ENCODE measurements at places on chromosomes 3 and 15.

- no peaks in the 10 kb centered on the region for H3K36me3 ChIP-seq
- H3K4me3 ChIP-seq: no peak overlapping the region
- DNase-seq: no peak
- no peaks in the 10 kb centered on the region for H3K4me1 ChIP-seq
Measured at GRCh38 chr3:172581757-172582166, 58.5 kb upstream of the TNFSF10 start.

GRCh38 chr15:78347586-78348543 is 7.7 kb downstream of the CRABP1 start:
- no peak overlapping the region for H3K4me3 ChIP-seq
- H3K4me1 ChIP-seq: no peaks in the 10 kb centered on the region
- H3K27me3 ChIP-seq: no peaks in the 10 kb centered on the region
- H3K27ac ChIP-seq: no peak overlapping the region
- no peak for DNase-seq
- H3K36me3 ChIP-seq: peaks cover 24% of the 10 kb centered on the region

DNA sequence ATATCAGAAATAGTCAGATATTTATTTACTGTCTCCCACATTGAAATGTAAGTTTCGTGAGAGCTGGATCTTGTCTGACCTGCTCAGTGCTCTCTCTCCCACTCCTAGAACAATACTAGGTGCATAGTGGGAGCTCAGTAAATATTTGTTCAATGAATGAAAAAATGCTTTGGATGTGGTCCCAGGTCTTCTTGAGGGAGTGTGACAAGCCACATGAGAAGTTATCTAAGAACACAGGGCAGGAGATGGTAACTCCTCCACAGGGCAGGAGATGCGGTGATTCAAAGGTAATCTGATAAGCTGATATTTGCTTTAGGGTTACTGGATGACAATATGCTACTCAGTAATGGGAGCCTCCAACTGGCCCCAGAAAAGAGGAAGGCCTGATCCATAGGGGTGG is 25.8 kb upstream of the PLA2G4E start:
- DNase-seq: no peak
- no peaks in the 10 kb centered on the region for H3K27me3 ChIP-seq
- H3K4me1 ChIP-seq: no peaks in the 10 kb centered on the region
- no peak overlapping the region for H3K4me3 ChIP-seq
- no peaks in the 10 kb centered on the region for H3K36me3 ChIP-seq

DNA sequence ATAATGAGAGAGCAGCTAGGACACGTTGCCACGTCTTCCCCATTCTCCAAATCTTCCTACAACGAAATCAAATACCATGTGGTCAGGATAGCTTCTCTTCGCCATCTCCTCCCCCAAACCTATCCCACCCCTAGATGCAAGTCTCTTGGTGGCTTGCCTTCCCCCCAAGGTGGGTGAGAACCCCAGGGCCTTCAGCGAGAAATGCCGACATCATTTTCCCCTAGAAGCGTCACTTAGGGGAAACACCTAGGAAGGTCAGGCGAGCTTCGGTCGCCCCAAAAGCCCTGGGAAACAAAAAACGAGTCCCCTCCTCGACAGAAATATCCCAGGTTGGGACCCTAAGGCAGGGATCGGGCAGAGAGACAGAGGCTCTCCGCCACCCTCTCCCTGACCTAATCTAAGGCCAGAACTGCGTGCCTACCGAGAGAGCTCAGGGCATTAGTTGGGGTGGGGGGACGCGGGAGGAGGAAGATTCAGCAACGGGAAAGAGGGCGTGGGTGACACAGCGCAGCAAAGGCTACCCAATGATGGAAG is 502 bp downstream of the DPH3 start:
- peaks cover 7% of the 10 kb centered on the region for H3K4me1 ChIP-seq
- H3K27me3 ChIP-seq: no peaks in the 10 kb centered on the region
- peak overlapping the region; percentile 92 for H3K4me3 ChIP-seq
- DNase-seq: no peak
- peak overlapping the region; percentile 79 for H3K27ac ChIP-seq

DNA sequence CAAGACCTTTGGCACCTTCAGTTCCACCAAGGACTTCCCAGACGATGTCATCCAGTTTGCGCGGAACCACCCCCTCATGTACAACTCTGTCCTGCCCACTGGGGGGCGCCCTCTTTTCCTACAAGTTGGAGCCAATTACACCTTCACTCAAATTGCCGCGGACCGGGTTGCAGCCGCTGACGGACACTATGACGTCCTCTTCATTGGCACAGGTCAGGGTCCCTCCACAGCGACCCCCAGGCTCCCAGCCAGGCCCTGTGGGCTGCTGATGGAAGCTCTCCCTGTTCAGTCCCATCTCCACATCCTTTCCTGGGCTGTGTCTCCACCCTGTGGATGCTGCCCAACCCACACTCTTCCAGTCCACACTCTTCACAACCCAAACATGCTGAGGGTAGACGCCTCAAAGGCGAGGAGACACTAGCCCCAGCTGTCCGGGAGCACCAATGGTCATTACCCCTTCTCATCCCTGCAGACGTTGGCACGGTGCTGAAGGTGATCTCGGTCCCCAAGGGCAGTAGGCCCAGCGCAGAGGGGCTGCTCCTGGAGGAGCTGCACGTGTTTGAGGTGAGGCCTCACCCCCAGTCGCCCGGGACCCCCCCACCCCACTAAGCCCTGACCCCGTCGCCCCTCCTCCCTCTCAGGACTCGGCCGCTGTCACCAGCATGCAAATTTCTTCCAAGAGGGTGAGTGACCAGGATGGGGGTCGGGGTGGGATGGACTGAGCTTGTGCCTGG is 4.3 kb upstream of the LSMEM2 start:
- H3K4me3 ChIP-seq: peak overlapping the region; percentile 63
- DNase-seq: peak; percentile 96
- no peak overlapping the region for H3K27ac ChIP-seq
- peaks cover 4% of the 10 kb centered on the region for H3K4me1 ChIP-seq

DNA sequence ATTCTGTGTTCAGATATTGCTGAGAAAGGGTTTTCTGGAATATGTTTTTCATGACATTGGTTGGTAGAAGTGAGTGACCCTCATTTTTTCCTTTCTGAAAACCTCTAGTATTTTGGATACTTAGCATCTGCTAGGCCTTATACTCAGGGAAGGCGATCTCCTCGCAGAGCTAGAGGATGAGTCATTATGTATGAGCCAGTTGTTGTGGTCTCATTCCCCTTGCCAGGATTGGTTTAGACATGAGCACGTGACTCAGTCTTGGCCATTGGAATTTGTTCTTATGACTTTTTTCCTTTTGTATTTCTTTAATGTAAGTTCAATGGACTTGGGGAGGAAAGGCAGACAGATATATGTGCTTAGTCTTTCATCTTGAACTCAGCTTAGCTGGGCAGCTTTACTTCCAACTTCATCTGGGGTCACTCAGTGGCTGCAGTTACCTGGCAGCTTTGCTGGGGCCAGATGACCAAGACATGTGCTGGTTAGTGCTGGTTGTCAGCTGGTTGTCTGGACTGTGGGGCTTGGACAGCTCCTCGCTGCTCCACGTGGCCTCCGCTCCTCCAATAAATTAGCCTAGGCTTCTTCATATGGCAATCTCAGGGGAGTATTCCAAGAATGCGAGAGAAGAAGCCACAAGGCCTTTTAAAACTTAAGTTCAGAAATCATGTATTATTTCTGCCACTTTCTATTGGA is 207.5 kb downstream of the IL20RB start:
- peaks cover 19% of the 10 kb centered on the region for H3K4me1 ChIP-seq
- no peaks in the 10 kb centered on the region for H3K27me3 ChIP-seq
- no peak overlapping the region for H3K4me3 ChIP-seq
- H3K27ac ChIP-seq: no peak overlapping the region

GRCh38 chr3:142087676-142088075 is 61.7 kb downstream of the TFDP2 start:
- no peak for DNase-seq
- no peak overlapping the region for H3K4me3 ChIP-seq
- no peaks in the 10 kb centered on the region for H3K36me3 ChIP-seq
- H3K4me1 ChIP-seq: no peaks in the 10 kb centered on the region
- H3K27ac ChIP-seq: no peak overlapping the region

GRCh38 chr15:88389120-88389519 is 78.1 kb downstream of the MRPL46 start:
- DNase-seq: peak; percentile 18
- no peaks in the 10 kb centered on the region for H3K4me1 ChIP-seq
- no peaks in the 10 kb centered on the region for H3K36me3 ChIP-seq
- H3K4me3 ChIP-seq: no peak overlapping the region

- H3K27me3 ChIP-seq: peaks cover 98% of the 10 kb centered on the region
- no peak overlapping the region for H3K4me3 ChIP-seq
- no peak overlapping the region for H3K27ac ChIP-seq
- H3K36me3 ChIP-seq: peaks cover 5% of the 10 kb centered on the region
- H3K4me1 ChIP-seq: peaks cover 24% of the 10 kb centered on the region
- DNase-seq: no peak
Measured at GRCh38 chr15:89383365-89384175, 48.9 kb upstream of the POLG start.

DNA sequence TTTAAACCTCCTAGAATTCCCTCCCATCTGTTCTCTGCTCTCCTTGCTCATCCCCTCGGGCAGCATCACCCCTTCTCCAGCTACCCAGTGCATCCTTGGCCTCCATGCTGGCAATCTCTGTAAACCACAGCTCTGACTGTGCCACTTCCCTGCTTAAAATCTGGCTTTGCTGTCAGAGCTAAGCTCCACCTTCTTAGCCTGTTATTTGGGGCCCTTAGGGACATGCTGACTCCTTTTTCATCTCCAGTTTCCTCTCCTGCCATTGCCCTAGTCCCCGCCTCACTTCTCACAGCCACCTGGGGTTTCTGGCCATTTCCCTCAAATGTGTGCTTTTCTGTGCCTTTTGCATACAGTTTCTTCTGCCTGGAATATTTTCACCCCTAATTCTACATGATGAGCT is 5.7 kb downstream of the SLC6A20 start:
- no peak for DNase-seq
- H3K4me1 ChIP-seq: peaks cover 6% of the 10 kb centered on the region
- H3K4me3 ChIP-seq: no peak overlapping the region
- H3K27me3 ChIP-seq: peaks cover 25% of the 10 kb centered on the region
- H3K27ac ChIP-seq: no peak overlapping the region
- no peaks in the 10 kb centered on the region for H3K36me3 ChIP-seq
